ENCODE measurements at places on chromosomes 11 and 22.

DNA sequence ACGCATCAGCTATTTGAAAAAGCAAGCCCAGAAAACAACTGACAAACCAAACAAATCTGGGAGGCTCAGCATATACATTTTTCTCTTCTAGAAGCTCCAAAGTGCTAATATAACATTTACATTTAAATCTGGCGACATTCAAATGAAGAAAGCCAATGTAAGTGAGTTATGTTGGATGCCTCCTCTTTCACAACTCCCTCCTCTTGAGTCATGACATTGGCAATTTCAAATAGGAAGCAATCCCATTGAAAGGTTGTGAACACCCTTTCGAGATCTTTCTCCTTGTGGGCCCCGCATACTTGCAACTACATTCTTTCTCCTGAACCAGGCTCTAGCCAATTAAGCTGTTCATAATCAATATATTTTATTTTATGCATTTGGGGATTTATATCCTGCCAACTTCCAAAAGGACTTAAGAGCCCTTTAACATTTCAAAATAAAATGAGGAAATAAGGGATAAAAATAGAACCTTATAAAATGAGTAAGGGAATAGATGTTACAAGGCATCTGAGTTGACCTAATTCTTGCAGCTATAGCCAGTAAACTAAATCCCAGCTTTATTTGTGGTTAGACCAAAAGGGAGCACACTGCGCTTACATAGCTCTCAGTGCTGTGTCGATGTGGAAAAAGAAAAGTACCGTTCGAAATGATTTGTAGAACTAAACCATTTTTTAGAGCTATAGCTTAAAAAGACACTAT is 129.5 kb upstream of the SESN3 start:
- H3K4me1 ChIP-seq = peaks cover 27% of the 10 kb centered on the region
- H3K36me3 ChIP-seq = no peaks in the 10 kb centered on the region
- H3K27ac ChIP-seq = no peak overlapping the region
- no peaks in the 10 kb centered on the region for H3K27me3 ChIP-seq
- peak; percentile 20 for DNase-seq
- H3K4me3 ChIP-seq = no peak overlapping the region

DNA sequence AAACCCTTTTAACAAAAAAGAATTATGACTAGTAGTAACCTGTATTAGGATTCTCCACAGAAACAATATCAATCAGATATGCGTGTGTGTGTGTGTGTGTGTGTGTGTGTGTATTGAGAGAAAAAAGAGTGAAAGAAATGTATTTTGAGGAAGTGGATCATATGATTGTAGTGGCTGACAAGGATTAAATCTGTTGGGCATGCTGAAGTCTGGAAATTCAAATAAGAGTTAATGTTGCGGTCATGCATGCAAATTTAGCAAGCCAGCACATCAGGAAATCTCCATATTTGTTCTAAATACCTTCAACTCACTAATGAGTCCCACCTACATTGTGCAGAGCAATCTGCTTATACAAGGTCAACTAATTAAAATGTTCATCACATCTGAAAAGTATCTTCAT is 46.8 kb upstream of the IGLL5 start:
- DNase-seq = no peak
- peaks cover 4% of the 10 kb centered on the region for H3K4me1 ChIP-seq
- no peak overlapping the region for H3K27ac ChIP-seq
- H3K27me3 ChIP-seq = peaks cover 88% of the 10 kb centered on the region

- peaks cover 58% of the 10 kb centered on the region for H3K27me3 ChIP-seq
- DNase-seq = no peak
- H3K36me3 ChIP-seq = no peaks in the 10 kb centered on the region
- H3K4me1 ChIP-seq = no peaks in the 10 kb centered on the region
These were observed 49.2 kb downstream of the CNTN5 start for GRCh38 chr11:99069856-99070444.

DNA sequence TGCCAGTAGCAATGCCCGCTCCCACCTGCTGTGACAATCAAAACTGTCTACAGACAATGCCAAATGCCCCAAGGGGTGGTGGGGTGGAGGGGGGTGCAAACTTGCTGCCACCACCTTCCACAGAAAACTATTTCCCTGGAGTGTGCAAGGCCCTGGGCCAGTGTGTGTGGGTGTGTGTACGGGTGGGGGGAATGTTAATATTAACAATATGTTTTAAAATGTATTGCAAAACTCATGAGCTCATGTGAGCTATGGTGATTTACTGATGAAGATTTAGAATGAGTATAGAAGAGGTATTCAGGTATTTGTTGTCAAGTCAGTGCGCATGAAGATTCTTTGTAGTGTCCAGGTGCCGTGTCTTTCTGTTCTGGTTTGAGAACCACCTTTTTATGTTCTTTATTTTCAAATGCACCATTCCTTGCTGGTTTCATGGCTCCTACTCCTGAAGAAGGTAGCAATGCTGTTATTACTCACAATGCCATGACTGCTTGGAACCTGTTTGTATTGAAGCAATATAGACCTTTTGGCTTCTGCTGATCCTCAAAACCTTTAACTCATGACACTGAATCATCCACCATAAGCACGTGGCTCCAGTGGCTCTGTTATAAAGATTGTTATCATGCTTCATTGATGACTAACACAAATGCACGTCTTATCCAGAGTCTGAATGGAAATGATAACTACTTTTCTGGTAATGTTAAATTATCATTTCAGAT is 29.9 kb upstream of the AQP11 start:
- peak overlapping the region; percentile 68 for H3K27ac ChIP-seq
- H3K27me3 ChIP-seq = no peaks in the 10 kb centered on the region
- peak; percentile 52 for DNase-seq
- H3K4me1 ChIP-seq = peaks cover 14% of the 10 kb centered on the region
- H3K36me3 ChIP-seq = no peaks in the 10 kb centered on the region
- no peak overlapping the region for H3K4me3 ChIP-seq

- DNase-seq = peak; percentile 84
- H3K36me3 ChIP-seq = no peaks in the 10 kb centered on the region
- no peak overlapping the region for H3K4me3 ChIP-seq
- H3K27ac ChIP-seq = peak overlapping the region; percentile 29
- H3K4me1 ChIP-seq = peaks cover 27% of the 10 kb centered on the region
These were observed 10.1 kb downstream of the SYT12 start for GRCh38 chr11:67032830-67033551.

DNA sequence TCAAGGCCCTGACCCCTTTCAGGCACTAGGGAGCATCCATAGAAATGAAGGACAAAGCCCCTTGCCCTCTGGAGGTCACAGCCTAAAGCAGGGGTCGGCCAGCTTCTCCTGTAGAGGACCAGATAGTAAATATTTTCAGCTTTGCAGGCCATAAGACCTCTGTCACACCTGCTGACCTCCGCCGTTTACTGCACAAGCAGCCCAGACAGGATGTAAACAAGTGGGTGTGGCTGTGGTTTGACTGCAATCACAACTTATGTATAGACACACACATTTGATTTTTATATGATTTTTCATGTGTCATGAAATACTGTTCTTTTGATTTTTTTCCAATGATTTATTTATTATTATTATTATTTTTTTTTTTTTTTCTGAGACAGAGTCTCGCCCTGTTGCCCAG is 34.3 kb downstream of the KIAA1671 start:
- H3K36me3 ChIP-seq = peaks cover 37% of the 10 kb centered on the region
- H3K4me3 ChIP-seq = no peak overlapping the region
- no peak overlapping the region for H3K27ac ChIP-seq
- no peak for DNase-seq
- no peaks in the 10 kb centered on the region for H3K27me3 ChIP-seq

DNA sequence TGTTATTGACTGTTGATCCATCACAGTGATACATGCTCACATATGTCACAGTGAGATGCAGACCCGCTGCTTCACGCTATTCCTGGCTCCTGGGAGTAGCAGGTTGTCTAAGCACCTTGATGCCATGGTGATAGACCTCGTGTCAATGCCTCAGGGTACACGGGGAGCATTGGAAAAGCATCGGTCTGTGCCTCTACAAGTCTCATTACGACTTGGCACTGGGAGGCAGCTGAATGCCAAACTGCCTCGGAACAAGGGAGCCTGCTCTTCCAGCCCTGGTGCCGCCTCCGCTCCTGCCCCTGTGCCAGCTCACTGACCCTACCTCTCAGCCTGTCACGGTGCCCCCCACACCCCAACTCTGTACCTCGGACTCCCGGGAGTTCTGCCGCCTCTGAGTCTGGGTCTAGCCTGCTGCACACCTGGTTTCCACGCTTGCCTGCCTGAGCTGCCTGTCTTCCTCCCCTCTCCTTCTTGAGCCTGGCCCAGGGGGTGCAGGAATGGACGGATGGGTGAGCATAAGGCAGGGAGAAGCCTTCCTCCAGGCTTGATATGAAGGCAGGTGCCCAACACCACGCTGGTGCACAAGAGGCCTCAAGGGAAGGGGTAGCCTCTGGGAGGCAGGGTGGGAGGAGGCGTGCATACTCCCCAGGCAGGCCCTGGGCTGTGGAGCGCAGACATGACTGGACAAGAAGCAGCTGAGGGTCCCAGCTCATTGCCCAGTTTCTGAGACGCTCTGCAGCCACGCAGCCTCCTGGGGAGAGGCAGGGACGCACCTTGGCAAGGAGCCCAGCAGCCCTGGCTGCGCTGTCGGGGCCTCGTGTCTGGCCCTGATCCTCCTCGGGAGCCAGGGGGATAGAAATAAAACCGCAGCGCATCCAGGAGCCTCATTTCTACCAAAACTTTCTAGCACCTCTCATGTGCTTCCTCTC is 1.8 kb upstream of the NFAM1 start:
- H3K36me3 ChIP-seq = peaks cover 8% of the 10 kb centered on the region
- H3K27me3 ChIP-seq = no peaks in the 10 kb centered on the region
- peak; percentile 71 for DNase-seq
- no peak overlapping the region for H3K27ac ChIP-seq

DNA sequence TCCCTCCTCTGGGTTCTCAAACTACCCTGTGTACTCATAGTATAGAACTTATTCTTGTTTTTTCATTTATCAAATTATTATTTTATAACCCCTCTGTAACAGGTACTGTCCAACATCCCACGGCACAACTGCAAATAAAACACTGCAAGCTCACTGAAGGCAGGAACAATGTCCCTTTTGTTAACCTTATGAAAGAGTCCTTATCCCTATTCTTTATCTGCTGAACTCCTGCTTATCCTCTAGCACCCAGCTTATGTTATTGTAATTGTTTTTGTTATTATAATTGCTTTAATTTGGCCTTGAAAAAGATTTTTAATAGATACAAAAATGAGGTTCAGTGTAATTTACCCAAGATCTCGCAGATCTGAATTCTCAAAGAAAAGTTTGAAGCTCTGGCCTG is 130.4 kb downstream of the MSANTD4 start:
- no peaks in the 10 kb centered on the region for H3K27me3 ChIP-seq
- no peak for DNase-seq
- no peak overlapping the region for H3K4me3 ChIP-seq
- no peak overlapping the region for H3K27ac ChIP-seq

DNA sequence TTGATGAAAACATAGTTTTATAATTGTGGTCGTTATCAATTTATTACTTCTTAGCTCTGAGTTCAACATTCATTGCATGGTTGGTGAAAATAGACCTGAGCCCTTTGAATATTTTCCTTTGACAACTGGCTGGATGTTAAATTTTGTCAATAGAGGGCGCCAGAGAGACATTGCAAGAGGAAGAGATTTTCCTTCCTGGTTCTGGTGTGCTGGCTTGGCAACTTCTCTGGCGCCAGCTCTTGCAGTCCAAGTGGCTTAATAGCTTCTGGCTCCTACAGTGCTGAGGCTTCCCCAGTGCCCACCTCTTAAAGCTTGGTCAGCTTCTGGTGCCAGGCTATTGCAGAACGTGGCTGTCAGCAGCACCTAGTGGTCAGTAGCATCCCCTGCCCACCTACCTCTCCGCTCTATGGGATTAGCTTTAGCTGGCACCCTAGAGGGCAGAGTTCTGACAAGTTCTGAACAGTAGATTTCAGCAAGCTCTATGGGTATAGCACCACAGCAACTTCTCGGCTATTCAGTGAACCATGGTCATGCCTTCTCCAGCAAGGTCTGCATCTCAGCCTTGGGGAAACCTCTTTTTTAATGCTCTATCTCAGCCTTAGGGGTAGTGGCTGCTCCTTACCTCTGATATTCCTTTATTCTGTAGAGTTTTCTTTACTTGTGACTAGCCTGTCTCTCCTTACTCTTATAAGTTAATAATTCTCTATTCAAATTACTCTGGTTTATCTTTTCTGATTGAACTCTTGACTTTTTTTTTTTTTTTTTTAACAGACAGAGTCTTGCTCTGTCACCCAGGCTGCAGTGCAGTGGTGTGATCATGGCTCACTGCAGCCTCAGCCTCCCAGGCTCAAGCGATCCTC is 59.4 kb downstream of the ACER3 start:
- DNase-seq = peak; percentile 82
- H3K27ac ChIP-seq = no peak overlapping the region
- no peak overlapping the region for H3K4me3 ChIP-seq
- no peaks in the 10 kb centered on the region for H3K36me3 ChIP-seq

DNA sequence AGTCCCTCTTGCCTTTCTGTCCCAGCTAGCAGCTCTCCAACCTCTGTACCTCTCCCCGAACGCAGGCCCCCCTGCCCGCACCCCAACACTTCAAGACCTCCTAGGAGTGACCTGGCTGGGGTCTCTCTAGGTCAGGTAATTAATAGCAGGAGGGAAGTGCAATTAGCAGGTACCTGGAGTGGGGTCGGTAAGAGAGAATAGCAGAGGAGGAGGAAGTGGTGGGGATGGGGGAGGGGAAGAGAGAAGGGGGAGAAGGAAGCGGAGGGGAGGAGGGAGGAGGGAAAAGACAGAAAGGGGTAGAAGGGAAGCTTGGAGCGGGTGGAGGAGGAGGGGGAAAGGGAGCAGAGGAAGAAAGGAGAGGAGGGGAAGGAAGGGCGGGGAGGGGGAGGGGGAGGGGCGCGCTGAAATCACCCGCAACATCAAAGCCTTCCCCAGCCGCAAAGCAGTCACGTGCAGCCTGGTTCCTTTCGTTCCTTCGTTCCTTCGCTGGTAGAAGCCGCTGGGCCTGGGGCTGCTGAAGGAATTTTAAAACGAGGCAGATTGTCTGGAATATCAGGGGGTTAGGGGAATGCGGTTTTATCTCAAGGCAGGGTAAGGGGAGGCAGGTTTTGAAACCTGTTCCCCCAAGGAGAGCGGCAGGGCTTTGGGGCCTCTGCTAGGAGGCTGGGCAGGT is 29.3 kb upstream of the TCF20 start:
- H3K36me3 ChIP-seq = no peaks in the 10 kb centered on the region
- no peak overlapping the region for H3K27ac ChIP-seq

DNA sequence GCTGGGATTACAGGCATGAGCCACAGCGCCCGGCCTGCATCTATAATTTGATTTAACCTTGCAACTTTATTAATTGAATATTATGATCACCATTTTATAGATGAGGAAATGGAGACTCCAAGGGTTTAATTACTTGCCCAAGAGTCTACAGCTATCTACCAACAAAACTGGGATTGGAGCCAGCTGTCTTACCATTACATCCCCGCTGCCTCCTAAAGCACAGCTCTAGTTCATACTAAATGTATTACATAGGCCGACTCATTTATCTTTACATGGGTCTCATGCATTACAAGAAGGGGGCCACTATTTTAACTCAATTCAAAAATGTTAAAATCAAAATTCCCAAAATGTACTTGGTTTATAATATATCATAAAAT is 14.1 kb upstream of the TMA7B start:
- no peaks in the 10 kb centered on the region for H3K36me3 ChIP-seq
- H3K27me3 ChIP-seq = no peaks in the 10 kb centered on the region
- no peaks in the 10 kb centered on the region for H3K4me1 ChIP-seq
- no peak for DNase-seq
- no peak overlapping the region for H3K27ac ChIP-seq
